ENCODE measurements at places on chromosomes 12 and 14. TPM values are rescaled to one million over a fixed set of nuclear protein-coding genes. Genes with fewer than 3 reads are reported as not detected.

GRCh38 chr12:52506858-52507715 is 13.1 kb downstream of the KRT5 start:
- DNase-seq, result no peak

- no peak for DNase-seq
Observed at GRCh38 chr14:99215277-99215676, 56.7 kb downstream of the BCL11B start.

The KRT73 gene
- 1.0 TPM for total RNA-seq

GRCh38 chr12:18747895-18748294 is 10.0 kb downstream of the CAPZA3 start:
- no peak for DNase-seq

The TMEM179 gene
- not detected for total RNA-seq

The TDP1 gene
- total RNA-seq, result 59.4 TPM

The PRH2 gene
- total RNA-seq, result not detected

DNA sequence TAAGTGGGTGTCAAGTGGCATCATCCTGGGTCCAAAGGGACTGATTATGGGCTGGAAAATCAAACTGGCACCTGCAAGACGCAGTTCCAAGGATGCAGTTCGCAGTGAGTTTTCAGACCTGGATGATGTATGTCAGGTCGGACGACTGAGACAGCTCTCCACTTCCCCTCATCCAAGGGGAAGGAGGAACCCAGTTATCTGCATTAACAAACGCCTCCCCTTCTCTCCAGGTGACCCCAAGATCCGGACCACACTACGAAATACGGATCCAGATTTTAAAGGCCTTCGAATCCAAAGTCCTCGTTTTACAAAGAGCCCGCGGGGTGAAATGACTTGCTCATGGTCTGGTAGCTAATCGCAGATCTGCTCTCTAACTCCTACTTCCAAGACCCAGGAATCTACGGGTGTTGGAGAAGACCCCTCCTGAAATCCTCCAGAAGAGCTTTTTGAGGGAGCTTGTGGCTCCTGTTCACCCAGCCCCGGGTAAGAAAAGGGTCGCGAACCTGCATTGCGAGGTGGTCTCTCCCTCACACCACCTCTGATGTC is 460 bp upstream of the SYNE2 start:
- no peak for DNase-seq

All from CD4-positive, CD25-positive, alpha-beta regulatory T cell (primary cell).